ENCODE measurements at places on chromosomes 7 and 10.

DNA sequence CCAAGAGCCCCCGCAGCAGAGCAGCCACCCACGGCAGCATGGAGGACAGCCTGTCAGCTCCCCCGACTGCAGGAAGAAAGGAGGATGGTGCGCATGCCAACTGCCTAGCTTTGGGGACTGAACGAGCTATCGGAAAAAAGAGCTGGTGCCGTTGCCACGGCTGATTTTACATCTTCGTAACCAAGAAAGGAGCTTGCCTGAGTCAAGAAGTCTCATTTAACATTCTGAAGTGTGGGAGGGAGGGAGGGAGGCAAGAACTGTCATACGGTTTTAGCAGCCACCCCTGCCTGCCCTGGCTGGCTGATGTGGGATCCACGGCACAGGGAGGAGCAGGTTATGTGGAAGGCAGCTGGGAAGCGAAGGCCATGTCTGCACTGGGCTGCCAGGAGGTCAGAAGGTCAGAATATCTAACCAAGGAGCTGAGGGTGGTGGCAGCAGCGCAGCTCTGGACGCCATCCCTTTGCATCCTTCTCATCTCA, 74.7 kb upstream of the CAMK2B start:
- no peak for DNase-seq

DNA sequence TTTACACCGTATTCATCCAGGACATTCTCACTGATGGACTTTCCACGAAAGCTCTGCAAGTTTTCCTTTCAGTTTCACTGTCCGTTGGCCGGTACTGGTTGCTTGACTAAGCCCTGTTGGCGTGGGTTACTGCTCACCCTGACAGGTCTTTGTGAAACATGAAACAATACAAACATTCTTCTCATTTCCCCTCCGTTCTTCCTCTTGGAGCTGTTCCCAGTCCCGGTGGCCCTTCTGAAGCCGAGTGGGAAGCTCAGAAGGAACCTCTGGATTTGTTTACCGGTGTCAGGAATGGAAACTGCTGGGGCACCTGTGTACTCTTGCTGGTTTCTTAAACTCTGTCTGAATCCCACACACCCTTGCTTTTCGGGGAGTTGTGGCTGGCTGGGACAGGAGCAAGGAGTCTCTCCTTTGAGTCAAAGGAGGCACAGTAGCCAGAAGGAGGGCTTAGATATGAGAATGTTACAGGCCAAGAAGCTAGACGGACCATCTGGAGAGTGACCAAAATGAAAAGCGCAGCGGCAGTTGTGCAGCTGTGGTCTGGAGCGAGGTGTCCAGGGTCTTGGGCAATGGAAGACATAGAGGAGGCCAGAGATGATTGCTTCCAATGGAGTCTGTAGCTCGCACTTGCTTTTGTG, 45.7 kb downstream of the LYZL2 start:
- peak; percentile 96 for DNase-seq

- peak; percentile 84 for DNase-seq
Measured at GRCh38 chr10:6382081-6382480, 179.3 kb downstream of the PFKFB3 start.

- no peak for DNase-seq
Measured at GRCh38 chr7:139603282-139603681, 79.8 kb downstream of the CLEC2L start.

DNA sequence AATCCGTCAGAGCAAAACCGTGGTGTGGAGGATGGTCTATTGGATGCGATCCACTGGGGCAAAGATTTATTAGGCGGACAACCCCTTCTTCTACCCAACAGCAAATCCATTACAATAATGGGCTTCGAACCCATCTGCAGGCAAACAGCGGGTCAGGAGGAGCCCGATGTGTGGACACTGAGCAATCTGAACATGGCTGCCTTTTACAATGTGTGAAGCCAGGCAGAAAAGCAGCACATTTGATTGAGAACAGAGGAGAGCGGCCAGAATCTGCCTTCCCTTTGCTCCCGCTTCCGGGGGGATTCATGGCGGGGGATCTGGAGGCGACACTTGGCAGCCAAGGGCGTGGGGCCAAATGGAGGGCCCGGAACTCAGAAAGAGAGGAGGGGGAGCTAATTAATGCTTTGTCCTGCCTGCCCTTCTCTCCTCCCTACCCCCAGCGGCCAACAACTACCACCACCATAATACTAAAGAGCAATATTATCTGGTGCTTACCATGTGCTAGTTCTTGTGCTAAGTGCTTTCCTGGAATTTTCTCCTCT, 133.0 kb downstream of the EMX2 start:
- DNase-seq, result no peak
